ENCODE measurements at places on chromosomes 6 and 20. TPM values are rescaled to one million over a fixed set of nuclear protein-coding genes. Genes with fewer than 3 reads are reported as not detected.

The COL20A1 gene
- polyA plus RNA-seq: 4.3 TPM

The CST4 gene
- not detected for polyA plus RNA-seq

The BPIFB4 gene
- not detected for polyA plus RNA-seq

The UST gene
- polyA plus RNA-seq: 9.6 TPM

The IFNGR1 gene
- 48.2 TPM for polyA plus RNA-seq

The CDSN gene
- polyA plus RNA-seq: not detected

The ADGRF5 gene
- 26.4 TPM for polyA plus RNA-seq

The NTSR1 gene
- 0.08 TPM for polyA plus RNA-seq

The DEFB113 gene
- not detected for polyA plus RNA-seq

The MCM3 gene
- polyA plus RNA-seq: 39.9 TPM

The PHIP gene
- 31.4 TPM for polyA plus RNA-seq

The BMP5 gene
- polyA plus RNA-seq: 20.3 TPM

The MOXD1 gene
- 1.9 TPM for polyA plus RNA-seq

The SIRPB2 gene
- polyA plus RNA-seq: 2.3 TPM
